ENCODE measurements at places on chromosomes 5 and 9. TPM values are rescaled to one million over a fixed set of nuclear protein-coding genes. Genes with fewer than 3 reads are reported as not detected.
A peak's percentile ranks its signal among the peaks of the same experiment; 100 is the strongest.

VCAN gene
- total RNA-seq = 30.7 TPM

SLC22A4 gene
- total RNA-seq = 3.0 TPM

ZNF474 gene
- 0.92 TPM for total RNA-seq

CDO1 gene
- total RNA-seq = 10.7 TPM

PCDHGB2 gene
- total RNA-seq = 0.24 TPM

DNA sequence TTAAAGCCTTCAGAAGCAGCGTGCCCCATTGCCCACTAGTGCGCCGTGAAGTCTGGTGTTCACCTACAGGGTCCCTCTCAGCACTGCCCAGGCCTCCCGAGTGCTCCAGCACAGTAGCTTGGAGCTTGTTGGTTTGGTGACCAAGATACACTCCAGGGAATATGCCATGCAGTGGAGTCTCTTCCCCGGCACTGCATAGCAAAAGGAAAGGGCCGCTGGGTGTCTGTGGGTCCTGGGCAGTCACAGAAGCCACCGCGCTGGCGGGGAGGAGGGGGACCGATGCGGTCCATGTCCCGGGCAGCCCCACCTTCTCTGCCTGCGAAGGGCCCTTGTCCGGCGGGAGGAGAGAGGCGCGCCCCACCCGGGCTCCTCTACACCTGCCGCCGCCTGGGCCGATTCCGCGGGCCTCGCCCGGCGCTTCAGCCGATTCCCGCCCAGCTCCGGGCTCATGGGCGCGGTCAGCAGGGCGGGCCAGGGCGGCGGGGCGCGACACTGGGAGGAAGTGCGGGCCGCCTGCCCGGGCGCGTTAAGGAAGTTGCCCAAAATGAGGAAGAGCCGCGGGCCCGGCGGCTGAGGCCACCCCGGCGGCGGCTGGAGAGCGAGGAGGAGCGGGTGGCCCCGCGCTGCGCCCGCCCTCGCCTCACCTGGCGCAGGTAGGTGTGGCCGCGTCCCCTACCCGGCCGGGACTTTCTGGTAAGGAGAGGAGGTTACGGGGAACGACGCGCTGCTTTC is at the start of gene SYK:
TSS of gene SYK (plus strand) at position 579 of the 732 bp plus-strand sequence. CDS start 42,080 bp downstream, outside the sequence.
- DNase-seq = peak; percentile 71

DNA sequence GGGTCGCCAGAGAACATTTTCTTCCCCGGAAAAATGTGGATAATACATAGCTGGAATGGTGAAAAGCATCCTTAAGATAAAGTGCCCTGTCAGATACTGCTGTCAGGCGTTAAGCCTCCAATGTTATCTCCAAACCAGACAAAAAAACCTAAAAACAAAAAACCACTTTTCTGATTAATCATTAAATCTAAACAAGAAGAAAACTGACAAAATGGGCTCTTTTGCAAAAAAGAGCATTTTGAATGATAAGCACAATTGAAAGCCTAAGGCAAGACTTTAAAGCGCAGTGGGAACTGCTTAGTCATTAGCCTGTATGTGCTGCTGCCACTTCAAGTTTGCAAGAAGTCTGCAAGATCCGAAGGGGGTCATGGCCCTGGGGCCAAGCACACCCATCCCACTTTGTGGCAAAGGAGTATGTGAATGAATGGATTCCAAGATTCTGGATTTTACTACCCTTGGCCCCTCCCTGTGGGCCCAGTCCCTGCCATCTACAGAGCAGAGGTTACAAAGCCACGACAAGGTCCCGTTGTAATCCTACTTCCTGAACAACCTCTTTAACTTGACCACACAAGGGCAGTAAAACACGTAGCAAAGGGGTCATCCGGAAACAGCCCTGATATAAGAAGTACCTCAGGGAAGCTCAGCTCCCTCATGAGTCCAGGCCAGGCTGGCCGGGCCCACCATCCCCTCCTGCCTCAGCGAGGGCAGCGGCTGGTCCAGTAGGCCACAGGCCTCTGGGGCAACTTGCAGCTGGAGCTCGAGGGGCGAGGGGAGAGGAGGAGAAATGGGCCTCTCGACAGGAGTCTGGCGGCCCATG is 29.7 kb downstream of the SHB start:
- DNase-seq = peak; percentile 70

DNA sequence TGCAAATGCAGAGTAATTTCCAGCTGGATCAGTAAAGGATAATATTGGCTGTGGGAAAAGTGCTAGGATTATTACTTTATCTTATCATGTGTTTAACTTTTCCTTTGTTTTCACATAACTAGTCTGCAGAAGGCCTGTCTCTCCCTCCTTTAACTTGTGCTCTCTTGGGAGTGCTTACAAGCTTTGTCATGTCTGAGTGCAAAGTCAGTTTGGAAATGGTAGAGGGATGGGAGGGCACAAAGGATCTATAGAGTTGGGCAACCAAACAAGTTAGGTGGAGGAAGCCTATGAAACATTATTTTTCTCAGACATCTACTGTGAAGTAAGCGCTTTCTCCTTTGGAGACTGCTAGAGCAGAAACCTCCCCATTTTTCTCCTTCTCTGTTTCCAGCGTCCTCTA is 308.8 kb downstream of the ARHGAP26 start:
- no peak for DNase-seq

DNA sequence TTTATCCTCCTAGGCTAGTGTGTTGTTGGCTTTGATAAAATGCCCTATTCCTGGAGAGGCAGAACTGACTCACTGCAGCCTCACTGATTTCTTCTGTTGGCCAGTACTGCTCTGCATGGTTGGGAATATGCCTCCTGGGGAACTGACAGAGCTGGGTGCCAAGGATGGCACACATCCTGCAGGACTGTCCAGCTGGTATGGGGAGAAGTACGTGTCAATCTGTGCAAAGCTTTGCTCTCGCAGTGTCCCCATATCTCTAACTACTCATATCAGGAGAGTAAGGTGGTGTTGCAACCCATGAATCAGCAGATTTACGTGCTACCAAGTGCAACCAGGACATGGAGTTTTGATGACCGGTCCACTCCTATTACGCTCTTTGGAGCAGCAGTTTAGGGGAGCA is 74.7 kb downstream of the TEK start:
- peak; percentile 27 for DNase-seq

DNA sequence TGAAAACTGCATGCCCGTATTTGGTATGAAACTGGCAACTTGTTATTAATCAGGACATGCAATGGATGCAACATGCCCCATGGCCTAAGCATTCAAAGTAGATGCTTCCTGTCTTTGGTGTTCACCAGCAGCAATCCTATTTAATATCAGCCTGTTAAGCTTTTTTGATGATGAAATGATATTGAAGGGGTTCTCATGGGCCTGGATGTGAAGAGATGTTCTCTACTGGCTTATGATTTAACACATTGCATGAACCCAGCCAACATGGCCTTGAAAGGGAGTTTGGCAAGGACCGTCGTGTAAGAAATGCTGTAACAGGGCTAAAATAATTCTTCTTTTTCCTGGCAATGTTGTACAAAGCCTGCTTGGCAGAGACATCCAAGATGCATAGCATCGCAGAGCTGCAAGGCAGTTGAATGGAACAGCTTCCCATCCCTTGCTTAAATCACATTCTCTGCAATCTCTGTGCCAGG is 111.2 kb downstream of the SMARCA2 start:
- no peak for DNase-seq

DNA sequence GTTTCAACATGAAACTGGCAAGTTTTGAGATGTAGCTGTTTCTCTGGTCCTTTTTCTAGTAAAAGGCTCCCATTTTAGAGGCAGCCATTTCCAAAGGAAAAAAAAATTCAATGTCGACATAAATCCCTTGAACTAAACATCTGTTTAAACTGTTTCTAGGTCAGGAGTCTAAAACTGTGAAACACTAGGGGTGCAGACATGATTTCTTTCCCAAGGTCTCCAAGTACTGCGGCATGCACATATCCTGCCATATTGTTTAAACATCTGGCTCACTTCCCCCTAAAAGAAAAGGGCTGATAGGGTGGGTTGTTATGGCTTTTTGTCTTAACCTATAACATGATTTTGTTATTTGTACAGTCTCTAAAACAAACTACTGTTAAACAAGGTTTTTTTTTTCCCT is 51.1 kb downstream of the NFIB start:
- DNase-seq = no peak
